Foreskin fibroblast (primary cell): ENCODE measurements at places on chromosomes 12 and 14.

DNA sequence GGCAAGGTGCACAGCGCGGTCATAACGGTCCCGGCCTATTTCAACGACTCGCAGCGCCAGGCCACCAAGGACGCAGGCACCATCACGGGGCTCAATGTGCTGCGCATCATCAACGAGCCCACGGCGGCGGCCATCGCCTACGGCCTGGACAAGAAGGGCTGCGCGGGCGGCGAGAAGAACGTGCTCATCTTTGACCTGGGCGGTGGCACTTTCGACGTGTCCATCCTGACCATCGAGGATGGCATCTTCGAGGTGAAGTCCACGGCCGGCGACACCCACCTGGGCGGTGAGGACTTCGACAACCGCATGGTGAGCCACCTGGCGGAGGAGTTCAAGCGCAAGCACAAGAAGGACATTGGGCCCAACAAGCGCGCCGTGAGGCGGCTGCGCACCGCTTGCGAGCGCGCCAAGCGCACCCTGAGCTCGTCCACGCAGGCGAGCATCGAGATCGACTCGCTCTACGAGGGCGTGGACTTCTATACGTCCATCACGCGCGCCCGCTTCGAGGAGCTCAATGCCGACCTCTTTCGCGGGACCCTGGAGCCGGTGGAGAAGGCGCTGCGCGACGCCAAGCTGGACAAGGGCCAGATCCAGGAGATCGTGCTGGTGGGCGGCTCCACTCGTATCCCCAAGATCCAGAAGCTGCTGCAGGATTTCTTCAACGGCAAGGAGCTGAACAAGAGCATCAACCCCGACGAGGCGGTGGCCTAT is 875 bp downstream of the HSPA2 start:
- no peak for DNase-seq

- DNase-seq = no peak
These were observed 24.8 kb downstream of the ALDH2 start for GRCh38 chr12:111791507-111791906.

GRCh38 chr14:102833991-102834390 is 56.7 kb downstream of the TRAF3 start:
- DNase-seq = no peak

DNA sequence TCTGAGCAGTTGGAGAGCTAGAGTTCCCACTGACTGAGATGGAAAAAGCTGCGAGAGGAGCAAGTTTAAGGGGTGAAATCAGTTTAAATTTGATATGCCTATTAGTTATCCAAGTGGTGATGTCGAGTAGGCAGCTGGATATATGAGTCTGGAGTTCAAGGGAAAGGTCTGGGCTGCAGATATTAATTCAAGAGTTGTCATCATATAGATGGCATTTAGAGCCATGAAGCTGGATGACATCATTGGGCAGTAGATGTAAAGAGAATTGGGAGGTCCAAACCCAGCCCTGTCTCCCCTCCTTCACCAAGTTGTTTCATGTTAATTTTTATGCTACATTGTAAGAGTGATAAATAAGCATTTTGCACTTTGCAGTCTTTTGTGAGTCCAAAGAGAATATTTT is 898.1 kb downstream of the GALC start:
- DNase-seq = no peak

DNA sequence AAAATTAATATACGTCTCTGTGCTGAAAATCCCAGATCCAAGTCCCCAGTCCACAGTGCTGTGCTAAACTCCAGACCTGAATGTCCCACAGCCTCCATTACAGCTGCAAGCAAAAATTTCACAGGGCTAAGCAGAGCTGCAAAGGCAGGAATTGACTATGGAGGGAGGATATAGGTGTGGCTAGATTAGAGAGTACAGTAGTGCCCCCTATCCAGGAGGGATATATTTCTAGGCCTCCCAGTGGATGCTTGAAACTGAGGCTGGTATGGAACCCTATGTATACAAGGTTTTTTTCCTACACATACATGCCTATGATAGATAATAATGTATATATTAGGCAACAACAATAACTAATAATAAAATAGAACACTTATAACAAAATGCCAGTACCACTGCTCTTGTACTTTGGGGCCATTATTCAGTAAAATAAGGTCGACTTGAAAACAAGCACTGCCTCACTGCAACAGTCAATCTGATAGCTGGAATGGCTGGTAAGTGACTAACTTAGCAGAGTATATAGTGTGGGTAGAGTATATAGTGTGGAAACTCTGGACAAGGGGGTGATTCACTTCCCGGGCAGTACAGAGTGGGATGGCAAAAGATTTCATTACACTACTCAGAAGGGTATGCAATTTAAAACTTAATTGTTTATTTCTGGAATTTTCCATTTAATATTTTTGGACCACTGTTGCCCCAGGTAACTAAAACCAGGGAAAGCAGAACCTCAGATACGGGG is 82.7 kb downstream of the C14orf132 start:
- DNase-seq = peak; percentile 69

DNA sequence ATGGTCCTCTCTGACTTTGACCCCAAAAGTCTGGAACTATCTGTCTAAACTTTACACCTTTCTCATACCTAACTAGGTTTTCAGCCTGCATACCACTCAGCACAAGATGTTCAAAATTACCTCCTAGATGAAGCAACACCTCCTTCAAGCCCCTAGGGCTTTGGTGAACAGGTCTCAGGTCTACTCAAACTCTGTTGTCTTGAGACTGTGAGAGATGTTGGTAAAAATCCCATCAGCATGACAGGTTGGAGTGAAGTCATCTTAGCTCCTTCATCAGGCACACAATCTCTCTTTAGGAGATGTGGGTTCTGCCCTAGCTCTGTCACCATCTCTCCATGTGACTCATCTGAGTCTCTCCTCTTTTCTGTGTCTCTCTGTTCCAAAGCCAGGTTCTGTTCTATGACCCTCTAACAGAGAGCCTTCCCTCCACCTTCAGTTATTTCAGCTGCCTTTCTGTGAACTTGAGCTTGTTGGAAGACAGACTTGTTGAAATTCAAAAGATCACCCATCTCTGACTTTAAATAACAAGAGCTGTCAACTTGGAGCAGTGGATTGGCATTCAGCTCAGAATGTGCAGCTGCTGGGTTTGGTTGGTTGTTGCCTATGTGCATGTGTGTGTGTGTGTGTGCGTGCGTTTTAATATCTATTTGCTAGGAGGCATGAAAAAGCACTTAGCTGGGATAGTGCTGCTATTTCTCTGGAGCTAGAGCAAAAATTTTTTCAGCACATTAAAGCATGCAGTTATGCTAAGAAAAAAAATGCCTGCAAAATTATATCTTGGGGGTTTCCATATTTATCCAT is 130.7 kb downstream of the CRACR2A start:
- DNase-seq = no peak

DNA sequence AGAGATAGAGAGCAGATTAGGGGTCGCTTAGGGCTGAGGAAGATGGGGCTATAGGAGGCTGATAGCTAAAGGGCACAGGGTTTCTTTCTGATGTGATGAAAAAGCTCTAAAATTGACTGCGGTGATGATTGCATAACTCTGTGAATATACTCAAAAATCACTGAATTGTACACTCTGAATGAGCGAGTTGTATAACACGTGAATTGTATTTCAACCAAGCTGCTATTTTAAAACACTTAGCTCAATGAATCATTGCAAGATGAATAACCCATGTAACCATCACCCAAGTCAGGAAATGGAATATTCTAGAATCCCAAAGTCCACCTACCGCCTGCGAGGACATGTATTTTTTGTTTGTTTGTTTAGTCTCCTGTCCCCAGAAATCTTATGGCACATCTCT is 60.1 kb upstream of the CCND2 start:
- DNase-seq = no peak

- DNase-seq = no peak
These were observed 60.8 kb upstream of the C14orf180 start for GRCh38 chr14:104518659-104519350.

DNA sequence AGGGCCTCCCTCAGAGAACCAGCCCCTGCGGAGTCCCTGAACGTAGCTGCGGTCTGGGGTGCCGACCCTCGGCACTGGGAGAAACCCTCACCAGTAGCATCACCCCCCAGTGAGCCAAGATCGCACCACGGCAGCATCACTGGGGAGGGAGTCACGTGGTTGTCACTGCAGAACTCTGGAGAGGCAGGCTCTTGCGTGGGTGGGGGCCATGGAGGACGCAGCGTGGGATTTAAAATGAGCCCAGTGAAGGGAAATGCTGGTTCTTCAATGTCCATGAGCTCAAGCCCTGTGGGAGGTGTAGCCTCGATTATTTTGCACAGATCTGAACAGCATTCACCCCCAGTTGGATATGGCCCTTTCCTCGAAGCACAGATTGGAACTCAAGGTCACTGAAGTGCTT is 3.9 kb upstream of the GALNT9 start:
- DNase-seq = no peak

GRCh38 chr12:24280056-24280842 is 330.8 kb upstream of the SOX5 start:
- DNase-seq = no peak

DNA sequence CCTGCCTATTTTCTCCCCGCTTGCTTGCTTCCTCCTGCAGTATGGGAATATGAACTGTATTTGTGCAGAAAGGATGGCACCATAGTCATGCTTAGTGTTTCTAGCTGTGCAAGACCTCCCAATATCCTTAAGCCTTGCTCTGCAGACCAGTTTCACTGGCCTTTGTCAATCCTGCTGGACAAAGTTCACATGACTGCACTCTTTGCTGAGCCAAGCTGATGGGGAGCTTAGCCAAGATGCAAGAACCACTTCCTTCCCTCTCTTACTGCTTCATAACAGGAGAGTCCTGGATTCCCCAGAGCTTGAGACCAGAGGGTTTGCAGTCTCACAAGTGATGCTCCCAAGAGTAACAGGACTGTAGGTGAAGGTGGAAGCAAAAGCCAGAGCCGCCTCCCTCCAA is 3.8 kb downstream of the ASIC1 start:
- DNase-seq = no peak

DNA sequence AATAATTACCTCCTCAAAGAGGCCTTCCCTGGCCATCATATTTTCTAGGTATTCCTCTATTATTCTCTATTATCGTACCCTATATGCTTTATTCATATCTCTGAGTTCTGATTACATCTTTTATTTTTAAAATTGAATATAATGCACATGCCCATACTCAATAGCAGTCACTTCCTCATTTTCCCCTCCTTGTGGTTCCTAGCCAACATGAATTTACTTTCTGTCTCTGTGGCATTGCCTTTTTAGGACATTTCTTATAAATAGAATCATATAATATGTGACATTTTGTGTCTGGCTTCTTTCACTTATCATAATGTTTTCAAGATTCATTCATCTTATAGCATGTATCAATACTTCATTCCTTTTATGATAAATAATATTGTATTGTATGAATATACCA is 74.4 kb upstream of the TRHDE start:
- no peak for DNase-seq

GRCh38 chr14:65179918-65180724 is 77.8 kb upstream of the MAX start:
- peak; percentile 81 for DNase-seq

DNA sequence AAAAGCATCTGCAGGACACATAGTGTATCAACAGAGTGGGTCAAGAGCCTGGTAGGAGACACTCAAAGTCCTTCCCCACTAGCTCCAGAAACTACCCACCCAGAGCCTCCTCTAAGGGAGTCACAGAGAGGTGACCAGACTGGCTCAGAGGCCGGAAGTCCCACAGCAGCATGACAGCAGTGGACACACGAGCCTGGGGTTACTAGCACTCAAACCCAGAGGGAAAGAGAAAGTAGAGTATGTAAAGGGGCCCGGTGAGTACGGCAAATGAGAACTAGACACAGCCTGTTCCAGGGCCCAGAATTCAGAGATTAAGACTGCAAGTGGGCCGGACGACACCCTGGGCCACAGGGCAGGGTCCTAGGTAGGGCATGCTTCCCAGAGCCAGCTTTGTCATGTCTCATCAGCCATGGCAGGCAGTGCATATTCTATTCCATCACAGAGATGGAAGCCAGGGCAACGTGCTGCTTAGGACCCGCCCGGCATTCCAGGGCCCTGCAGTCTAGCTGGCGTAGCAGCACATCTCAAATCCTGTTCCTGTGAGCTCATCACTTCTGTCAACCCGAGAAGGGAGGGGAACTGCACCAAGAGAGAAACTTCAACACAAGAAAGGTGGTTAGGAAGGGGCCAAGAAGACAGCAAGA is 4.2 kb downstream of the IFFO1 start:
- peak; percentile 84 for DNase-seq

- no peak for DNase-seq
These were observed 129.9 kb upstream of the GRIN2B start for GRCh38 chr12:14111230-14111865.

- DNase-seq = peak; percentile 73
These were observed 19.5 kb downstream of the PTGDR start for GRCh38 chr14:52286661-52287649.

- peak; percentile 19 for DNase-seq
These were observed 187.2 kb upstream of the NEDD1 start for GRCh38 chr12:96719660-96720362.

- no peak for DNase-seq
These were observed 204.4 kb upstream of the NPAS3 start for GRCh38 chr14:32734261-32734660.

GRCh38 chr14:100710391-100710790 is 16.3 kb upstream of the DLK1 start:
- no peak for DNase-seq

DNA sequence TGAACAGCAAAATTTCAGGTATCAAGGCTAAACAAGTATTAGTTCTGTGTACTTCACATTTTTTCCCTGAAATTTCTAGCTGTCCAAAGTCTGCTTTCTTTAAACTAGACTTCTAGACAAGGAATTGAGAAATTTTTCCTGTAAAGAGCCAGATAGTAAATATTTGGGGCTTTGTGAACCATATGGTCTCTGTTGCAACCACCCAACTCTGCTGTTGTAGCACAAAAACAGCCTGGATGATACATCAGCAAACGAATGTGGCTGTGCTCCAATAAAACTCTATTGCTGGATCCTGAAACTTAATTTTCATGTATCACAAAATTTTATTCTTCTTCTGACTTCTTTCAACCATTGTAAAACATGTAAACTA is 96.0 kb upstream of the SLC38A4 start:
- DNase-seq = peak; percentile 84

GRCh38 chr12:12734561-12735071 is 17.4 kb downstream of the CDKN1B start:
- peak; percentile 75 for DNase-seq

DNA sequence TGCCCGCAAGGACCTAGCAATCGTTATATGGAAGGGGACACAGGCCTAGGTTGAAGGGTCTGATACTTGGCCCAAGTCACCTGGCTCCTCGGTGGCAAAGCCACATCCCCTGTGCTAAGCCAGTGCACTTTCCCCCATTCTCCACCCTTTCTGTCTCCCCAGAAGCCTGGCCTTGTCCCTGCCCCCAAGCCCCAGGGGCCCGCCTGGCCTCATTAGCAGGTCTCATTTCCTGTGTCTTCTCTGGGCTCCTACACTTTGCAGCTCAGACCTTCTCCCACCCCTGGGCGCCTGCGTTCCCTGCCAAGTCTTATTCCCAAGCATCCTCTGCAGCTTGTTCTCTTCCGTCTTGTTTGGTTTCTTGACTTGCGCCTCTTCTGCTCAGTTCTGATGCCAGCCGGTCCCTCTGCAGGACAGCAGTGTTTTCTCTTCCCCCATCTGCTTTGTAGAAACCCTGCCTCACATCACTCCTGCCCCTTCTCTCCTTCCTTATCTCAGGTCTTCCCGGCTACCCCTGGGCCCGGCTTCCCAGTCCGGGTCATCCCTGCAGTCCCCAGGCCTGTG is 66.7 kb downstream of the SLC24A4 start:
- no peak for DNase-seq
